Mesendoderm (in vitro differentiated cells): ENCODE measurements at places on chromosomes 7 and 10.

DNA sequence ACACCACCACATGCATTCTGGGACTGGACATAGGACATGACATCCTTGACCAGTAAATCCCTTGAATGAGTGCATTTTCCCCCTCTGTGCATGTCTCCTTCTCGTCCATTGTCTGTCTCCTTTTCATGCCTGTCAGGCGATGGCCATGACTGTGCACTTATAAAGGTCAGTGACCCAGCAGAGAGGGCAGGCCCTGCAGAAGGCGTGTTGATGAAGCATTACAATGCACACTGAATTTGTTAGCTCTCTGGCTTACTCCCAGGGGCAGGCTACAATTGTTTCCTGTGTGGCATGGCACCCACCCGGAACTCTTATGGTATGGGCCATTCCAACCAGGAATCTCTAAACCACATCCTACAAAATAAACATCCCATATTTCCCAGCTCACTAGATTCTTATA is 71.1 kb downstream of the SAMD9 start:
- DNase-seq = peak; percentile 11

- DNase-seq = no peak
These were observed 303.1 kb upstream of the NPSR1 start for GRCh38 chr7:34354899-34355298.

DNA sequence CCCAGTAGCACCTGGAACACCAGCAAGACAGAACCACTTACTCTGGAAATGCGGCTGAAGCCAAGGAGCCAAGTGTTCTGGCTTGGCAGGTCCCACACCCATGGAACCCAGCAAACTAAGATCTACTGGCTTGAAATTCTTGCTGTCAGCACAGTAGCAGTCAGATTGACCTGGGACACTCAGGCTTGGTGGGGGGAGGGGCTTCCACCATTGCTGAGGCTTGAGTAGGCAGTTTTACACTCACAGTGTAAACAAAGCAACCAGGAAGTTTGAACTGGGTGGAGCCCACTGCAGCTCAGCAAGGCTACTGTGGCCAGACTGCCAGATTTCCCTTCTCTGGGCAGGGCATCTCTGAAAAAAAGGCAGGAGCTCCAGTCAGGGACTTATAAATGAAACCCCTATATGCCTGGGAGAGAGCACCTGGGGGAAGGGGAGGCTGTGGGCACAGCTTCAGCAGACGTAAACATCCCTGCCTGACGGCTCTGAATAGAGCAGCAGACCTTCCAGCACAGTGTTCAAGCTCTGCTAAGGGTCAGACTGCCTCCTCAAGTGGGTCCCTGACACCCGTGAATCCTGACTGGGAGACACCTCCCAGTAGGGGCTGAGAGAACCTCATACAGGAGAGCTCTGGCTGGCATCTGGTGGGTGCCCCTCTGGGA is 121.2 kb downstream of the MTERF1 start:
- DNase-seq = peak; percentile 78

GRCh38 chr10:71975871-71976725 is 11.9 kb downstream of the CHST3 start:
- peak; percentile 16 for DNase-seq

- peak; percentile 60 for DNase-seq
These were observed 101.3 kb downstream of the TWIST1 start for GRCh38 chr7:19016140-19016539.

DNA sequence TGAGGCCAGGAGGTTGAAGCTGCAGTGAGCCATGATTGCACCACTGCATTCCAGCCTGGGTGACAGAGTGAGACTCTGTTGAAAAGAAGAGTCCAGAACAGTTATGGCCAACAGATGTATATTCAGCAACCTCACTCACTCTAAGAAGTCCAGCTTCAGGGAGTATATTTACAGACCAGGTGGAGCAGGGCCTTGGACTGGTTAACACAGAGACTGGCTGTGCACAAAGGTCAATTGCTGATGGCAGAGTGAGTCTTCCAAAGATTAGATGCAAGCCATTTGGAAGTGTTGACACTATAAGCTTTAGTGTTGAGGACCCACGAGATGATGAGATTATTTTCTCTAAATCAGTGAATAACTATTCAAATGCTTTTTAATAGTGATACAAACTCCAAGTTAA is 24.9 kb downstream of the CLRN3 start:
- DNase-seq = no peak

GRCh38 chr10:127576740-127577161 is 27.6 kb downstream of the NPS start:
- no peak for DNase-seq

DNA sequence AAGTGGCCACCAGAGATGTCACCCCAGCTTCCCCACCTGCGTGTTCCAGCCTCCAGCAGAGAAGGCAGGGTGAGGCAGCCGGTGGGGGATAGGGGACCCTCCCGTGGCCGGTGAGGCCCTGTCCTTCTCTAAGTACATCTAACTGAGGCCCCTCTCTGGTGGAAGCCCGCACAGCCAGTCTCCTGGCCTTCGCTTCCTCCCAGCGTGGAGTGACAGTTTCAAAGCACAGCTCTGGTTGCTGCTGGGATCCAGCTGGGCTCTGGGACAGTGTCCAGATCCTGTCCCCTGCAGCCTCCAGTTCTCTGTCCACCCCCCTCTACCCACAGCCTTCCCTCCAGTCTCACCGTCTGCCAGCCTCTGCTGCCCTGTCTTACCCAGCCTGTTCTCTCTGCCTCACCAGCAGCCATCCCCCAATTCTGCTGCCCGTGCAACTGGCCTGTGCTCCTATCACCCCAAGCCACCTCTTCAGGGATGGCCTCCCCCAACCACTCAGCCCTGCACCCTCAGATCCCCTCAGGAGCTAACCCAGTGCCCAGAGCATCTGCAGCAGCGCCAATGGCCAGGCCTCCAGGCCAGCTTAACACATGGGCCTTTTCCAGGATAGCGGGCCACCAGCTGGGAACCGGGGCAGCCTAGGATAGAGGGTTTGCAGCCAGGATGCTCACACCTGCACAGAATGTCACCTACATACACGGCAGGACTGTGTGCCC is 16.3 kb upstream of the SH2B2 start:
- DNase-seq = no peak

GRCh38 chr7:148049068-148049467 is 541.5 kb upstream of the C7orf33 start:
- DNase-seq = no peak

- no peak for DNase-seq
These were observed 1.7 kb downstream of the ZNF777 start for GRCh38 chr7:149459201-149459539.

DNA sequence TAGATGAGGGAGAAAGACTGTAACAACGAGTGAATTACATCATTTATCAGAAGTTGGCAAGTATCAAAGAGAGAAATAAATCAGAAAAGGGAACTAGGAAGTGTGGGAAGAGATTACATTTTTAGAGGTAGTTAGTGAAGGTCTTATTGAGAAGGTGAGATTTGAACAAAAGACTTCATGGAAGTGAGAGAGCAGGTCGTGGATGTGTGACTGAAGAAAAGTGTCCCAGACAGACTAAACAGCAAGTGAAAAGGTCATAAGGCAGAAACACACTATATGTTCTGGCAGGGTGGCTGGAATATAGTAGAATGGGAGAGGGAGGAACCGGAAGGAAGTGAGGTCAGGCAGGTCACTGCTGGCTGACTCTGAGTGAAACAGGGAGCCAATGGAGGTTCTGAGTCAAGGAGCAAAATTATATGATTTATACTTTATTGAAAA is 35.7 kb upstream of the RHOBTB1 start:
- no peak for DNase-seq

DNA sequence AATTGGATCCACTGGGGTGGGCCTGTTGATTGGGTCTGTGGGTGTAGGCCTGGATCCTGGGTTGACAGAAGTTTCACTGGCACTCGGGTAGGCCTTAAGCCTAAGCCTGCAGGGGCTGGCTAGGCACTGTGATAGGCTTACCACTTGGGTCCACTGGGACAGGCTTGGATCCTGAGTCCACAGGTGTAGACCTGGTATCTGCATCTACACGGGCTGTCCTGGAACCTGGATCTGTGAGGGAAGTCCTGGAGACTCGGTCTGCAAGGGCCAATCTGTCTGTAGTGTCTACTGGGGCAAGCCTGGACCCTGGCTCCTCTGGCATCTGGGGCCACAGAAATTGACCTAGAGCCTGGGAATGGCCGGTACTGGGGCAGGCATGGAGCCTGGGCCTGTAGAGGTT is 219.0 kb upstream of the NRG3 start:
- no peak for DNase-seq

DNA sequence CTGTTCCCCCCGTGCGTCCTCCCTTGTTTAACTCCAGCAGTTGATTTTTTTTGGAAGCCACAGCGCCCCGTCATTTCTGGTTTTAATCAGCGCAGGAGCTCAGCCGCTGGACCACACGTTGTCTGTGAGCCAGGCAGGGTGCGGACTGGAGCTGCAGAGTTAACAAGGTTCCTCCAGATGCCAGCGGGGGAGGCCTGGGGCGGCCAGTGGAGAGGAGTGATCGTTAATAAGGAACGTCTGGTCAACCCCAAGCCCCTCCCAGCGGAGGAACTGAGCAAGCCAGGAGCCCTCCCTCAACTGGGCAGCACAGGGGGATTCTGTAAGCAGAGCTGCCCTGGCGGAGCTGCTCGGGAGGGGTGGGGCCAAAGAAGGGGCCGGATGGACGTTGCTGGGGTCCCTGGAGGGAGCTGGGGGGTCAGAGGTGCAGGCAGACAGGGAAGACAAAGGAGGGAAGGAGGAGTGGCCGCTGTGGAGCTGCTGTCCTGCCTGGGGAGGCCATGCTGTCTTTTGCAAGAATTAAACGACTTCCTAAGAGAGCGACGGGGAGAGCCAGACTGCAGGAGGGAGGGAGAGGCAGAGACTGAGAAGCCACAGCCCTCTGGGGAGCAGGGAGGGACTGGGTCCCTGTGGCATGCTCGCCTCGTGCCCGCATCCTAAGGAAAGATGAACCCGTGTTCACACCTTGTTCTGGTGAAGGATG is 537.1 kb upstream of the FOXK1 start:
- DNase-seq = peak; percentile 46

GRCh38 chr10:69862882-69863530 is 61.3 kb downstream of the COL13A1 start:
- no peak for DNase-seq

GRCh38 chr10:71635251-71635866 is 84.2 kb downstream of the C10orf105 start:
- peak; percentile 69 for DNase-seq

DNA sequence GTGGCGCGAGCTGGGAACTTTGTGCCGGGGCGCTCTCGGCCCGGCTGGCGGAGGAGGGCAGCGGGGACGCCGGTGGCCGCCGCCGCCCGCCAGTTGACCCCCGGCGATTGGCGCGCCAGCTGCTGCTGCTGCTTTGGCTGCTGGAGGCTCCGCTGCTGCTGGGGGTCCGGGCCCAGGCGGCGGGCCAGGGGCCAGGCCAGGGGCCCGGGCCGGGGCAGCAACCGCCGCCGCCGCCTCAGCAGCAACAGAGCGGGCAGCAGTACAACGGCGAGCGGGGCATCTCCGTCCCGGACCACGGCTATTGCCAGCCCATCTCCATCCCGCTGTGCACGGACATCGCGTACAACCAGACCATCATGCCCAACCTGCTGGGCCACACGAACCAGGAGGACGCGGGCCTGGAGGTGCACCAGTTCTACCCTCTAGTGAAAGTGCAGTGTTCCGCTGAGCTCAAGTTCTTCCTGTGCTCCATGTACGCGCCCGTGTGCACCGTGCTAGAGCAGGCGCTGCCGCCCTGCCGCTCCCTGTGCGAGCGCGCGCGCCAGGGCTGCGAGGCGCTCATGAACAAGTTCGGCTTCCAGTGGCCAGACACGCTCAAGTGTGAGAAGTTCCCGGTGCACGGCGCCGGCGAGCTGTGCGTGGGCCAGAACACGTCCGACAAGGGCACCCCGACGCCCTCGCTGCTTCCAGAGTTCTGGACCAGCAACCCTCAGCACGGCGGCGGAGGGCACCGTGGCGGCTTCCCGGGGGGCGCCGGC is 870 bp downstream of the FZD1 start:
- peak; percentile 71 for DNase-seq
